Ureter (tissue), 1 donor: ENCODE measurements at places on chromosomes 2 and 18. TPM values are rescaled to one million over a fixed set of nuclear protein-coding genes. Genes with fewer than 3 reads are reported as not detected.

PXDN gene
- total RNA-seq: 20.2 TPM

DNA sequence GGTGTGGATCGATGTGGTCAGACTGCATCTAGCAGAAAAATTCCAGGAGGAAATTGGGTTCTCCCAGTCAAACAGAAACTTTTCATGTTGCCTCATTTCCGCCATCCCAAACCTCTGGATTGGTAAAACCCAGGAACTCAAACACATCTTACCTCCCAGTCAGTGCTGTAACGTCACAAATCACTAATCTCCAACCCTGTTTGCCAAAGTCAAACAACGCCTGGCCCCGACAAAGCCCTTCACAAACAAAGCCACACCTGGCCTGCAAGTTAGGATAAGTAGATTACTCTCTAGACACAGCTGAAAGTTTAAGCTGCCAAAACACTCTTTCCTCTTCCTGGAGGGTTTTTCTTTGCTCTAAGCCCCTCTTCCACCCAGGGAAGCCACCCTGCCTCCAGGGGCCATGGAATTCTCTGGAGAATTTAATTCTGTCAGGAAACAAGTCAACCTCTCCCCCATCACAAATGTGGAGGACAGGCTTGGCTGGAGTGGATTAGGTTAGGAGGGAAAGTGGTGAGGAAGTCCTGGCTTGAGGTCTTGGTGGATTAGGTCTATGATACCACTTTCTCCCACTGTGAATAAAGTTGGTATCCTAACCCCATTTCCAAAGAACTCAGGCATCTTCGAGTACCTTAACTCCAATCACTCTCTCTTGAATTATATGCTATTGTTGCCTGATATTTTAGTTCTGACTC is 86.7 kb downstream of the LYPD6B start:
- DNase-seq: peak; percentile 67

TMEM182 gene
- total RNA-seq: 12.8 TPM

C2orf80 gene
- total RNA-seq: not detected

DNA sequence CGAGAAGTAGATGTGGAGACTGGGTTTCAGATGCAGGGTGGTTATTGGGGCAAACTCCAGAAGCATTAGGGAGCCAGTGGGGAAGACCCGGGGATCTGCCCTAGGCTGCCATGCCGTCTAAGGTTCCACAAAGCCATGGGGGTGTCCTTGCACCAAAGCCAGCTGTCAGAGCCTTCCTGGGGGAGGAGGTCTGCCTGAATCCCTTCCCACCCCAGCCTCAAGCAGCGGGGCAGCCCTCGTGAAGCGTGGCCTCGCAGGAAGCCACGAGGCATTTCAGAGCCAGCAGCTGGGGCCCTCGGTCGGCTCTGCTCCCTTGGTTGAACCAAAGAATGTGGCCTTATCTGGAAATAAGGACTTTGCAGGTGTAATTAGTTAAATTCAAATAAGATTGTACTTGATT is 51.2 kb upstream of the UBE2F start:
- no peak for DNase-seq

DNA sequence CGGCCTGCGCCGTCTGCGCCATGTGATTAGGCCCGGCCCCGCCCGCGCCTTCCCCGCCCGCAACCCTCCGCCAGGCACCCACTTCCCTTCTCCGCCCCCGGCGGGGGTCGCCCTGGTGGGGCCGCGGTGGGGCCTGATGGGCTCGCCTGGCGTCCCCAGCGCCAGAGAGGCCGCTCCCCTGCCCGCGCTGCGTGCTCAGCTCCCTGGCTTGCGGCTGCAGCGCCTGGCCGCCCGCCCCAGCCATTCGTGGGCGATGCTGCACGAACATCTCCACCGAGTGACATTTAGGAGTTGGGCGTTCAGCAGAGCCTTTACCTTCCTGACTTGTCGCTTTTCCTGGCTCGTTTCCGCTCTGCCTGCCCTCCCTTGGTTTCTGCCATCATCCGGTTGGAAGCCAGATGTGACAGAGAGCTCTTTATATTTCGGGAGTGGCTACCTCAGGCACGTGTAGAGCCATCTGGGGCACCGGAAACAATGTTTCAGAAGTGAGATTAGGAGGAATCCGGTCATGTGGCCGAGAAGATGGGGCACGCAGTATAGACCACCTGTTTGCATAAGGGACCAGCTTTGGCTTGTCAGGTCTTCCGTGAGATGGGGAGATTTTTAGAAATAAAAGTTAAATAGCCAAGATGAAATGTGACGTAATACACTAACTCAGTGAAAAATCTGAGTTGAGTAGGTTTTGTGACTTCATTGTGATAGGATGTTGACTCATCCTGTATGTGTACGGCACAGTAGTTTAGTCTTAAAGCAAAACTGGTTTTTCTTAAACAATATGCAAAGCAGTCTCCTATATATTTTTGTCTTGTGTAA is 1.2 kb downstream of the GLS start:
- peak; percentile 71 for DNase-seq

DNA sequence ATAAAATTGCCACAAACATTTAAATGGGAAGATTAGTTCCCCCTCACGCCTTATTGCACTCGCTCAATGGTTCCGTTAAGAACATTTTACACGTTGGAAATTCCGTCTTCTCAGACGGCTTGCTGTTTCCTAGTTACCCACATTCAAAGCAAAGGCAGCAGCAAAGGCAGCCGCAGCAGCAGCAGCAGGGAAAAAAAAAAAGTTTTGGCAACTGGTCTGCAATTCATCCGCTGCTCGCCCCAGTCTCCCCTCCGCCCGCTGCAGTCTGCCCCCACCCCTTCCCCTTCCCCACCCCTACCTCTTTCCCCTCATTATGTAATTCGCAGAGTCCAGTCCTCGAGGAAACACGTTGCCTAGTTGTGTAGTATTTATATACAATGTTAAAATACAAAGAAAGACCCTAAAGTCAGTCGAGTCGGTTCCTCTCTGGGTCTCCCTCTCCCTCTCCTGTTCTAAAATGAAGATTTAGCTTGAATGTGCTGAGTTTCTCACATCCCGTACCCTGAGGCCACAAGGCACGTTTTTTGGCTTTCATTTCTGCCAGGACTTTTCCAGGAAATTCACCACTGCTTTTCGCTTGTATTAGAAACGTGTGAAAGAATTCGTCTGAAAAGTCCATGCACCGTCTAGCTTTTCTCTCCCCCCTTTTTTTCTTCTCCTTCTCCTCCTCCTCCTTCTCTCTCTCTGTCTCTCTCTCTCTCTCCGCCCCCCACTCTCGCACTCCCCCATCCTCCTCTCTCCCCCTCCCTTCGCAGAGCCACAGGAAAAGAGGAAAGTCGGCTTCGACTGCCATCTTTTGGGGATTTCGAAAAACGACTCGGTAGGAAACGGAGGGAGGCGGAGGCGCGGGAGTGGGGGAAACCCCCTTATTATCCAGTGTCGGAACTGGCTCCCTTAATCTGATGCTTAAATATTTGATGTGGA is 140.0 kb downstream of the MEIS1 start:
- DNase-seq: peak; percentile 87

ORC2 gene
- total RNA-seq: 44.9 TPM

COBLL1 gene
- 207 TPM for total RNA-seq

DNA sequence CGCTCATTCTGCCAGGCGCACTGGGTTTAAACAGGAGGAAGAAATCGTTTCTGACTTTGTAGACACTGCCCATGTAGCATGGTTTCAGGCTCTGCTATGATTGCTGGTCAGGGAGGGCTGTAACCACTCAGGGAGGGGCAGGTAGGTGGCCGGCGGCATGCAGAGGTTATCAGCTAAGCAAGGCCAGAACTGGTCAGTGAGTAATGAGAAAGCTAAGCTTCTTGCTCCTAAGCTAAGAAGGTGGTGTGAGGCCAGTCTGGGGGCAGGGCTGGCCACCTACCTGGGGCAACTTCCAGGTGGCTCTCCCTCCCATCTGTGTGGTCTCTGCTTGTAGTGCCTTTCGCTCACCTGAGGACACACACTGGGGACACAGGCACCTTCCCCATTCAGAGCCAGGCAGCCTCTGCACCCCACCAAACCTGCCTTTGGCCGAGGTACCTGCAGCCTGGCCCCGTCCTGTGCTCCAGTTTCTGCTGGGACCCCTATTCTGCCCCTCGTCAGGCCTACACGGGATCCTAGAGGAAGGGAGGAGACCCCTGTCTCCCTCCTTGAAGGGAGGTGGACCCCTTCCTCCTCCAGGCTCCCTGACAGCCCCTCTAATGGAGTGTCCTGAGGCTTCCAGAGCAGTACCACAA is 195.9 kb downstream of the SEPTIN10 start:
- DNase-seq: no peak

DNA sequence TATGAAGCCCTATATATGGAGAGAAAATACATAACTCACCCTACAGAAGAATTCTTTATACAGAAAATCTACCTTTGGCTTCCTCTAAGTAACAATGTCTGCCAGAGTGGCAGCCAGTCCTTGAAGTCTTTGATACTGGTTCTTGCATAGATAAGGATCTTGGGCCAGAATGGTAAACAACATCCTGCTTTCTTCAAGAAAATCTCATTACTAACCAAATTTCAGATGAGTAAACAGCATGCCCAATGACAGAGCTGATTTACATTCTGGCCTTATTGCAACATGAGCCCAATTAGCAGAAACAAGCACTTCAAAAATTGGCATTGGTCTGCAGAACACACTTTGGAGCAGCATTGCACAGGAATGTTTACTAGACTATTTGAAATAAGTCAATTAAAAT is 336.5 kb upstream of the ST6GAL2 start:
- DNase-seq: no peak

DNA sequence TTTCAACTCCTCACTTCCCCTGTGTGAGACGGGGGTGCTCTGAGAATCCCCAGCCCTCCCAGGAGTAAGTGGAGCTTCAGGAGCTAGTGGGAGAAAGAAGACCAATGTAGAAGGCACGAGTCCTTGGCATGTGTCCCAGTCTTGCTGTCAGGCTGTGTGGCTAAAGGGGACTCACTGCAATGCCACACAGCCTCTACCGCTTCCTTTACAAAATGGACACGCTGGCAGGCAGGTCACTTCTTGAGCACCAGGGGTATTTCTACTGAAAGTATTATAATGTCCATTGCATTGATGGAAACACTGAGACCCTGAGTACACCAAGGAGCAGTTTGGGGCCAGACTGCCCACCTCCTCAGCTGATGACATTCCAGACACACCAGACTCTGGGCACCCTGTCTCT is 35.8 kb upstream of the MARCO start:
- no peak for DNase-seq

DNA sequence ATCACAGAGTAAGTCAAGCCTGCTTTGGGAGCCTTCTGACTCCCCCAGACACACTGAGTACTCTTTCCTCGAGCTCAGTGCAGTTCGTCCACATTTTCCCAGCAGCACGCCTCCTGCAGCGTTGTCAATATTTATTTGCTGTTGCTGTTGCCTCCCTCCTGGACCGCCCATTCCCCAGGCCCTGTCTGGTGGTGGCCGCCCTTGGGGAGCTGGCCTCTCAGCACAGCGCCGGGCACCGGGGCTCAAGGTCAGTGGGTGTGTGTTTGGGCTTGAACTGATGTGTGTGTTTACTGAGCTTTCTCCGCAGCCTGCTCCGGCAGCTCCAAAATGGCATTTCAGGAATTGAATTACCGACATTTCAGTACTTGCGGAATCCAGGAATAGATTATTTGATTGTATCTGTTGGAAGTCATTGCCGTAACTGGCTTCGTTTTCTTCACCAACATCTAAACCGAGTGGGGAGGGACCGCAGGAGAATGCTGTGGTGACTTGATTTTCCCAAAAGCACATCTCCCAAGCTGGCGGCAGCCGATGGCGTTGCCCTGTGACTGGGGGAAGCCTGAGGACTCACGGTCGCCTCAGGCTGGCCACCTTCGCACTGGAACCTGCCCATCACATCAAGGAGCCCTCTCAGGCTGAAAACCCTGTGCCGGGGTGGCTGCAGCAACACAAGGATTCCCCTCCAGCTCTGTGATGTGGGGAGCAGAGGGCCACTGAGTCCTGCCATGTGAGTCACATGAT is 66.0 kb downstream of the HPCAL1 start:
- no peak for DNase-seq

GRCh38 chr2:241088376-241088775 is 13.7 kb downstream of the MTERF4 start:
- no peak for DNase-seq

DNA sequence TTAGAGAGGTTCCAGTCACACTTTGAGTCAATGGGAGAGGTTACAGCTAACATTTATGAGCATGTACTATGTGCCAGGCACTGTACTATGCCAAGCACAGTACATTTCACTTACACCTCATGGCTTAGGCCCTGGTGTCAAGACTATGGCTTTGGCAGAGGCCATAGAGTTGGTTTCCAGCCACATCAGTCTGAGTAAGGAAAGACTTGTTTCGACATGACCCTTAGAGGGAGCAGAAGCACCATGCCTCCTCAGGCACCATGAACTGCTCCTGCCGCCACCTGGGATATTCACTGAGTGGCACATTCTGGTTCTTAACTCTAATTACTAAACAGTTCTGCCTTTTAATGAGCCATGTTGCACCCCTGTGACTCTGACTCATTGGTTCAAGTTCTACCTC is 12.7 kb downstream of the DGUOK start:
- DNase-seq: no peak

GRCh38 chr18:48889115-48889941 is 61.4 kb downstream of the SMAD7 start:
- DNase-seq: peak; percentile 74
